Adrenal gland (tissue), 19 donors: ENCODE measurements at places on chromosomes 1 and 21. TPM values are rescaled to one million over a fixed set of nuclear protein-coding genes. Genes with fewer than 3 reads are reported as not detected.

The SAMD13 gene
- total RNA-seq = 2.3 TPM

The SZT2 gene
- total RNA-seq = 47.6 TPM

GRCh38 chr1:97999320-97999719 is 78.5 kb upstream of the DPYD start:
- no peak overlapping the region for H3K27ac ChIP-seq
- no peak overlapping the region for H3K4me3 ChIP-seq
- no peaks in the 10 kb centered on the region for H3K27me3 ChIP-seq

DNA sequence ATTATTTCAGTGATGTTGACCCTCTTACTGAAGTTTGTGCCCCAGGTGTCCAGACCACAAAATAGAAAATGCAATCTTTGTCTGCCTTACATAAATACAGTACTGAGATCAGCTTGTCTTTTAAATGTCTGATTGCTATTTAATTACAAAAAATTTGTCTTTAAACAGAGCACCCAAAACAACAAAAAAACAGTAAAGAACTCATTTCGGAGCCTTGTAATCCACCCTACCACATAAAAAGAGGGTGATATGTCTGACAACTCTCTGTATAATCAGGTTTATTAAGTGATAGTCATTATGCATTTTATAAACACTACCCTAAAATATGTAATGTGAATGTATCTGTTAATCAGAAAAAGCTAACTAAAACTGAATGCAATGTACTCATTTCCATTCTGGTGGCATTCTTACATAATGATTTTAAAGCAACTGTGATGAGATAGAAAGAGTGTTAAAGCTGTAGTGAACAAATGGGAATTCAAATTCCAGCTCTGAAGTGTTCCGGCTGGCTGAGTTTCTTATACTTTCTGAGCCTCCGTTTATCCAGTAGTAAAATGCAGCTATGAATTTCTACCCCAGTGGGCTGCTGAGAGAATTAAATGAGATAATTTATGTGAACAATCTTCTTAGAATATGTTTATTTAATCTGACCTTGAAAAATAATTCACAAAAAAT is 486.6 kb downstream of the USP25 start:
- H3K4me3 ChIP-seq = no peak overlapping the region
- H3K4me1 ChIP-seq = peaks cover 19% of the 10 kb centered on the region
- H3K36me3 ChIP-seq = no peaks in the 10 kb centered on the region

GRCh38 chr21:46297338-46298271 is 11.5 kb downstream of the YBEY start:
- peak overlapping the region; percentile 42 for H3K4me3 ChIP-seq
- H3K4me1 ChIP-seq = no peaks in the 10 kb centered on the region
- DNase-seq = no peak

DNA sequence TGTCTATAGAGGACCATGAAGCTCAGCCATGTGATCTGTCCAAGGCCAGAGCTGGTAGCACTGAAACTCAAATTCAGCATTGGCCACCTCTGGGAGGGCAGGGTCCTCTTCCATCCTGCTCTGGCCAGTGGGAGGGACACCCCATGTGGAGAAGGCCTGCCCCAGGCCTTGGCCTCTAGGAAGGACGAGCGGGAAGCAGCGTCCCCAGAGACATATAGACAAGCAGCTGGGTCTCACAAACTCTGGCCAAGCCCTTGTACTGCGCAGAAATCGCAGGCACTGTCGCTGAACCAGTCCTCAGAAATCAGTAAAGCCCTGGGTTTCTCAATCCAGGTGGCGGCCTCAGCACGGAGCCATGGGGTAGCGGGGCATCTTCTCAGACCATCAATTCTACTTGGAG is 180.7 kb downstream of the HIVEP3 start:
- H3K36me3 ChIP-seq = no peaks in the 10 kb centered on the region
- no peak overlapping the region for H3K4me3 ChIP-seq
- H3K27ac ChIP-seq = no peak overlapping the region
- H3K27me3 ChIP-seq = no peaks in the 10 kb centered on the region
- DNase-seq = no peak
